ENCODE measurements at places on chromosomes 7 and 10. TPM values are rescaled to one million over a fixed set of nuclear protein-coding genes. Genes with fewer than 3 reads are reported as not detected.

DNA sequence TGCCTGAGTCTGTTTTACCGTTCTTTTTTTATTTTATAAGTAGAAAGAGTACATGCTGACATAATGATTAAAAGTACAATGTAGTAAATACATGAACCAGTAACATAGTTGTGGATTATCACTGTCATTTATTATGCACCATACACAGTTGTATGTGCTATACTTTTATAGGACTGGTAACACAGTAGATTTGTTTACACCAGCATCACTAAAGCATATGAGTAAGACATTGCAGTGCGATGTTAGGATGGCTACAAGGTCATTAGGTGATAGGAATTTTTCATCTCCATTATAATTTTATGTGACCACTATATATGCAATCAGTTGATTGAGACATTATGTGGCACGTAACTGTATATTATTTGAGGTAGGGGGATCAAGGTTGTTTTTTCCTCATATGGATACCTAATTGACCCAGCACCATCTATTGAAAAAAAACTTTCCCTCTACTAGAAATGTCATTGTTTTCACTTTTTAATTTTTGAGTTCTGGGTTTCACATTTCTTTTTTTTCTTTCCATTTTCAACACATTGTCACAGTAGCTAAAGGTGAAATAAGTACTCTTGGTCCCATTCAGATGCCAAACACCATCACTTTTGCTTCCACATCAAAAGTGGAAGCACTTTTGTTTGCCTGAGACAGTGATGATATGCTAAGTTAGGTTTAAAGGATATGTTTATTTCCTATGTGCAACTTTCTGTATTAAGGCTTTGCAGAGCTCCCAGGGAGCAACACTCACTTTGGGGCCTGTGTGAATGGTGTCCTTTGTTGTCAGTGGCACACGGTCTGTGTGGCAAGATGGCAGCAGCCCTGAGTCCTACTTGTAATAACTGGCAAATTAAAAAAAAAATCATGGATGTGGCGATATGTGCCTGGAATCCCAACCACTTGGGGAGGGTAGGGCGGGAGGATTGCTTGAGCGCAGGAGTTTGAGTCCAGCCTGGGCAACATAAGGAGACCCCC lies 17.1 kb downstream of the UBE2D1 start:
- peak; percentile 2 for DNase-seq
- no peaks in the 10 kb centered on the region for H3K27me3 ChIP-seq

GRCh38 chr10:109622566-109622965 lies 300.7 kb downstream of the XPNPEP1 start:
- H3K27ac ChIP-seq, result no peak overlapping the region
- no peaks in the 10 kb centered on the region for H3K36me3 ChIP-seq
- DNase-seq, result no peak
- H3K4me3 ChIP-seq, result no peak overlapping the region

- peak overlapping the region; percentile 61 for H3K27ac ChIP-seq
- H3K4me3 ChIP-seq, result no peak overlapping the region
- DNase-seq, result peak; percentile 84
- H3K4me1 ChIP-seq, result peaks cover 23% of the 10 kb centered on the region
Observed at GRCh38 chr7:115352375-115352774, 430.5 kb downstream of the MDFIC start.

DNA sequence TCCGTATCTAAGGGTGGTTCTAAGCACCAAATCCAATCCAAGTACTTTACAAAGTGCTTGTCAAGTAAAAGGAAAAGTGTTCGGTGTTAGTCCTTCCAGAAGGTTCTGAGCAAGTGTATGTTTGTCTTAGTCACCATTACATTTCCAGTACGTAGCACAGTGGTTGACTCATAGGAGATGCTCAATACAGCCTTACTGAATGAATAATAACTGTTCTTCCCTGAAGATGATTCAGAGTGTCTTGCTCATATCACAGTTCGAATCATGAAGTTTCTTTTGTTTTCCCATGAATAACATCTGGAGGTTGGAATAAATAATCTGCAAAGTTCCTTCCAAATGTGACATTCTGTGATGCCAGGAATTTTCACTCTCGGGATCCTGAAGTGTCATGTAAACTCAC lies 53.4 kb downstream of the WNT2 start:
- H3K4me1 ChIP-seq, result peaks cover 26% of the 10 kb centered on the region
- H3K36me3 ChIP-seq, result no peaks in the 10 kb centered on the region
- H3K4me3 ChIP-seq, result peak overlapping the region; percentile 47
- no peaks in the 10 kb centered on the region for H3K27me3 ChIP-seq

- no peak for DNase-seq
- H3K27ac ChIP-seq, result no peak overlapping the region
- H3K4me1 ChIP-seq, result peaks cover 9% of the 10 kb centered on the region
Observed at GRCh38 chr10:30756151-30756550, 126.6 kb upstream of the LYZL2 start.

GRCh38 chr10:80871083-80871482 lies 333.4 kb downstream of the SH2D4B start:
- H3K36me3 ChIP-seq, result no peaks in the 10 kb centered on the region
- no peaks in the 10 kb centered on the region for H3K4me1 ChIP-seq
- H3K27ac ChIP-seq, result no peak overlapping the region
- H3K27me3 ChIP-seq, result no peaks in the 10 kb centered on the region

DNA sequence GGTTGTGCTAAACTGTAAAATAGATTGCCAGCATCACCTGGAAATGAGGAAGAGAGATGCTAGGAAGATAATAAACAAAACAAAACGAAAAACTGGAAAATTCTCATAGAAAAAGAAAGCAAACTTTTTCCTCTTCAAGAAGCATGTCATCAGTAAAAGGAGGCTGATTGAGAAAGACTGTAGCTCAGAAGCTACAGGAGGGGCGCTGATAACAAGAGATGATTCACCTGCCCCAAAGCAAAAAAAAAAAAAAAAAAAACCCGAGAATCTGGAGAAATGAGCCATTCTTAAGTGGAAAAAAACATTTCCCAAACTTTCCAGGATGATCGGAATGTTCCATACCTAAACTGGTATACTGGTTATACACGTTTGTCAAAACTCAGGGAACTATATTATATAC lies 130.5 kb upstream of the C1QL3 start:
- H3K27me3 ChIP-seq, result no peaks in the 10 kb centered on the region
- H3K36me3 ChIP-seq, result no peaks in the 10 kb centered on the region
- no peak for DNase-seq
- H3K4me1 ChIP-seq, result no peaks in the 10 kb centered on the region

DNA sequence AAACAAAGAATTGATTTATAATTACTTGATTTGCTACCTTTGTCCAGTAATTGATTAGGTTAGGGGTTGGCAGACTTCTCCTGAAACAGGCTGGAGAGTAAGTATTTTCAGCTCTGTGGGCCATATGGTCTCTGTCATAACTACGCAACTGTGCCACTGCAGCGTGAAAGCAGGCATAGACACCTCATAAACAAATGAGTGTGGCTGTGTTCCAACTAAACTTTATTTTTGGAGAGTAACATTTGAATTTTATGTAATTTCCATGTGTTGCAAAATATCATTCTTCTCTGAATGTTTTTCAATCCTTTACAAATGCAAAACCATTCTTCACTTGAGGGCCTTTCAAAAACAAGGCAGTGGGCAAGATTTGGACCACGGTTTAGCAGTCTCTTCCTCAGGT lies 76.9 kb downstream of the GALNT17 start:
- no peak overlapping the region for H3K27ac ChIP-seq
- no peaks in the 10 kb centered on the region for H3K4me1 ChIP-seq
- DNase-seq, result no peak
- H3K36me3 ChIP-seq, result no peaks in the 10 kb centered on the region

- DNase-seq, result no peak
- H3K4me3 ChIP-seq, result no peak overlapping the region
- no peaks in the 10 kb centered on the region for H3K27me3 ChIP-seq
Observed at GRCh38 chr7:28054531-28055160, 125.9 kb downstream of the JAZF1 start.

- H3K36me3 ChIP-seq, result no peaks in the 10 kb centered on the region
- H3K27me3 ChIP-seq, result no peaks in the 10 kb centered on the region
- peaks cover 39% of the 10 kb centered on the region for H3K4me1 ChIP-seq
- DNase-seq, result peak; percentile 58
Observed at GRCh38 chr10:71767420-71768035, 5.8 kb downstream of the VSIR start.

DNA sequence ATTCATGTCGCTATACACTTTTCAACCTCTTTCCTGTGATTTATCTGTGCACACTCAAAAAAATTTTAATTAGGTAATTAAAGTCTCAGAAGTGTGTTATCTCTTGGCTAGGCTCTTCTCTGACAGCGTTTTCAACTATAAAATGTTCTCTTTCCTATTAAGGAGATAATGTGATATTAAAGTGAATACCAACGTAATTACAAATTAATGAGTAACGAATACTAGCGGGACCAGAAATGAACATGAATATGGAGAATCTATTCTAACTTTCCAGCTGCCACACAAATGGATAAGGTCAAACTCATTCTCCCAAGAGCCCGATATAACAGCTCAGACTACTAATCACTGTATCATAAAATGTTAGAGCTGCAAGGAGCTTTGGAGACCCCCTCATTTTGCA lies 12.0 kb downstream of the COL1A2 start:
- H3K4me3 ChIP-seq, result no peak overlapping the region
- H3K36me3 ChIP-seq, result no peaks in the 10 kb centered on the region
- H3K27me3 ChIP-seq, result no peaks in the 10 kb centered on the region
- DNase-seq, result no peak
- no peak overlapping the region for H3K27ac ChIP-seq
- H3K4me1 ChIP-seq, result peaks cover 5% of the 10 kb centered on the region

SMO gene
- 15.5 TPM for total RNA-seq
